ENCODE measurements at places on chromosomes 5 and 9.

DNA sequence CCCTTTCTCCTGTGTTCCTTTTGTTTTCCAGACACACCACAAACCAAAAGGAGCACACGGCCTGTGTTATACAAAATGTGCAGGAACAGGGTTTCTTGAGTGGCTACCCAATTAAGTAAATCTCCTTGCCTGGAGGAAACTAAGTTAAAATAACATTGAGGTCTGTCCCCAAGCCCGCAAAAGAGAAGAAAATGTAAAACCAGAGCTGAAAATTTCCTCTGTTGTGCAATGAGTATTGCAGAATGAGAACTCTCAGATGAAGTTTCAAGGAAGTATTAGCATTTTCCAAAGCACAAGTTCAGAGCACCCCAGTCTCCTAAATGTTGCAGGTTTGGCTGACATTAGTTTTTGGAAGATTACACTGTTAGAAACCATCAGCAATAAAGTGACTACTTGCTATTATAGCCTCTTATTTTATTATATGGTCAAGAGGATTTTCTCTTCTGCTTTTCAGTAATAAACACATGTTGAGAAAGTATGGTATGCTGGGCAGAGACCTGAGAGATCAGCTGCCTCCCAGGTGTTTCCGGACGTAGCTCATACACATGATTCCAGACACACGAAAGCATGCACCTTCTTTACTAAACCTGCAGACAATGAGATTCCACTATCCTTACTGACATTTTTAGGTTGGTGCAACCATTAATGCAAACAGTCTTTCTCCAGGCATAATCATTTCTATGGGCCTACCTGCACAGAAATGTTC is 161.3 kb downstream of the SNCAIP start:
- DNase-seq, result no peak

- DNase-seq, result no peak
Observed at GRCh38 chr9:8514760-8515159, 715.2 kb upstream of the DMAC1 start.

GRCh38 chr9:134180786-134181647 is 16.7 kb upstream of the RNU6ATAC start:
- DNase-seq, result no peak

DNA sequence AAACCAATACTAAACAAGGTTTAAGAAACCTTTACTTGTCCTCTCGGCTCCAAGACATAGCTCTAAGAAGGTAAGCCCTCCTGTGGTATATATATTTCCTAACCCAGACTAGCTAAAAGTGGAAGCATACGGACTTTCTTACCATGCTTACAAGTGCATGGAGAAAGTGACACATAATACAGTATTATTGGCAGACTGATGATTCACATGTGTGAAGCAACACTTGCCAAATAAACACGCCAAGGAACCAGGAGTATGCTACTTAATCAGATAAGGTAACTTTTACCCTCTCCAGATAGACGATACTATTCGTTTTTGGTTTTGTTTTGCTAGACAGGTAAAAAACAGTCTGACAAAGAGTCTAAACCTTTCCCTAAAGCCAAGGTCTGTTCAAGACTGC is 264.1 kb downstream of the MLLT3 start:
- DNase-seq, result no peak

DNA sequence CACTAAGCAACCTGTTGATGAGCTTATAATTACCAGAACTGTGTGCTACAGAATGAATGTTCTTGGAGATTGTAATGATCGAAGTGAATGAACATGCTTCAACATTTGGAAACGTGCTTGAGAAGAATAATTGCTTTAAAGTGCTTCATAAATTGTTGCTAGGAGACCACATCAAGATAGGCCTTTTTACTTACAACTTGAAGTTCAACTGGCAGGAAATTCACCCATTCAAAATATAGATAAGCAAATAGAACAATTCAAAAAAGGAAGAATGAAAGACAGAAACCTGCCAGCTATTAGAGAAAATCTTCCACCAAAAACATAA is 38.0 kb upstream of the SLC44A1 start:
- DNase-seq, result no peak
